ENCODE measurements at places on chromosomes 3 and 15.

DNA sequence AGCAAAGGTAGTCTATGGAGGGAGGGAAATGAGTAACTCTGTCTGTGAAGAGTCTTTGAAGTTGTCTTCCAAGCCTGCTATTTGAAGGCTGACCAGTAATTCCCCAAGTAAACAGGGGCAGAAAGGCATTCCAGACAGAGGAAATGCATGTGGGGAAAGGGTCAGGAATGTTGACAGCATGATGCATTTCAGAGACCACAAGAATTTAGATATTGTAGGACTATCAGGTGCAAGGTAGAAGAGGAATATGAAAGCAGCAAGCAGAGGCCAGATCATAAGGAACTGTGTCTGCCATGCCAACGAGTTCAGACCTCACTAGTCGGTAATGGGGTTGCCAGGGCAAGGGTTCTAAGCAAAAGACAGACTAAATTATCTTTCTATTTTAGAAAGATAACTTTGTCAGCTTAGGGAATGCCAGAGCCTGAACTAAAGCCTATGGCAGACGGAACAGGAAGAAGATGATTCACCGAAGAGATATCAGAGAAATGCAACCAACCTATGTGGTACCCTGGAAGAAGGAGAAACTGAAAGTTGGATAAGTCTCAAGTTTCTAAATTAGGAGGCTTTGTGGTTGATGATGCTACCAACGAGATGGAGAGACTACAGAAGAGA lies 327.0 kb upstream of the RORA start:
- DNase-seq, result no peak

- peak; percentile 78 for DNase-seq
Observed at GRCh38 chr3:100149713-100150415, 35.6 kb upstream of the FILIP1L start.

DNA sequence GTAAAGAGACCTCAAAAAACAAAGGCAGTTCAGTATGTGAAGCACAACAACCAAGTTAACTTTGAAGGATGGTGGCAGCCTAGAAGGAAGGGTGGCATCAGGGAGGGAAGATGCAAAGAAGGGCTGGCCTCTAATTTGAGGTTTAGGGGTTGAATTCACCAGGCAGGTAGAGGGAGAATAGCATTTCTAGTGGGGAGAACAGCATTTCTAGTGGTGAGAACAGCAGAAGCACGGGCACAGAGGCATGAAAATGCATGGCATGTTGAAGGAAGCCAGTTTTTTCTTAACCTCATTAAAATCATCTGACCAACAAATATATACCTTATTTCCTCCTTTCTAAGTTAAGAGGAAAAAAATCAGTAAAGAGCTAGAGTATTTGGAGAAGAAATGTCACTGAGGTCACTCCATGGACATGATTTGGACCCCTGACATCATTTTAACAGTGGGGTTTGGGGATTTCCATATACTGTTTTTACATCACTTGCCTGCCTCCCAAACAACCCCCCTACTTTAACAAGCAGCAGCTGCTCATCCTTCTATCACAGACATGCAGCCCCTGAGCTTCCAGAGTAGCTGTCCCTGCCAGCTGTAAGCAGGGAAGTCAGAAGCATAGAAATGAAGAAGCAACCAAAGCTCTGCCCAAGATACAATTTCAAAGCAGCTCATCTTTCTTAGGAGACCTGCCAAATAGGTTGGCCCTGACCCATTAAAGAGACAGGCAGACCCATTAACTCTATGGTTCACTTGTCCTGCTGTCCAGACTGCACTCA lies 2.4 kb upstream of the POPDC2 start:
- DNase-seq, result peak; percentile 71

- DNase-seq, result no peak
Observed at GRCh38 chr3:120640231-120640630, 41.8 kb downstream of the HGD start.

DNA sequence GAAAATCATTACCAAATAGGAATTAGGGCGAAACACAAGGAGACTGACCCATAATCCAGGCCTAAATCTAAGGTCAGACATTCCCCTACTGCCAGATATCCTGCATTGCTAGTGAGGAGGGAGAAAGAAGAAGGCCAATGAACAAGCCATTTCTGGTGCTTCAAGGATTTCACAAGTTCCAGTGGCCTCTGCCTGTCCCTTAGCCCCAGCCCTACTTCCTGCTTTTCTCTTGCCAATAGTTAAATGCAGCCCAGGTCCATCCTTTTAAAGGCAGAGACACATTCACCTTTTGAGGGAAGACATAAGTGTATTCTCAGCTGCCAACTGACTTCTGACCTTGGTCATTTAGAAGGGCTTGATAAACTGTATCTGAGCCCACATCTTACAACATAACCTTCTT lies 135.8 kb downstream of the ZNF621 start:
- DNase-seq, result no peak

- DNase-seq, result no peak
Observed at GRCh38 chr3:25483456-25483855, 55.4 kb downstream of the RARB start.

DNA sequence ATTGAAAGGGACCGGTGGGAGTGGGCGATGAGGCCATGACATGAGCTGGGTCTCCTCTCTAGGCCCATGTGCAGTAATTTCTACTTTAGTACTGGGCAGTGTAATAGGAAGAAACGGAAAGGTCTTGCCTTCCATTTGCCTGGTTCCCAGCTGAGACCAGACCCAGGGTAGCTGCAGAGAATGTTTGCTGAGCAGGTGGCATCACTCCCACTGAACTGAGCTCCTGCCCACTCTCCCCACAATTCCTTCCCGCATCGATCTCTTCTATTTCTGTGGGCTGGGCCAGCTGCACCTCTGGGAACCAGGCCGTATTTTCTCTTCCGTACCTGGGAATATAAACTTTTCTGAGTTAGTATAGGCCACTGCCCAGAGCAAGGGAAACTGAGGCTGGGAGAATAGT lies 15.8 kb downstream of the ESYT3 start:
- no peak for DNase-seq

DNA sequence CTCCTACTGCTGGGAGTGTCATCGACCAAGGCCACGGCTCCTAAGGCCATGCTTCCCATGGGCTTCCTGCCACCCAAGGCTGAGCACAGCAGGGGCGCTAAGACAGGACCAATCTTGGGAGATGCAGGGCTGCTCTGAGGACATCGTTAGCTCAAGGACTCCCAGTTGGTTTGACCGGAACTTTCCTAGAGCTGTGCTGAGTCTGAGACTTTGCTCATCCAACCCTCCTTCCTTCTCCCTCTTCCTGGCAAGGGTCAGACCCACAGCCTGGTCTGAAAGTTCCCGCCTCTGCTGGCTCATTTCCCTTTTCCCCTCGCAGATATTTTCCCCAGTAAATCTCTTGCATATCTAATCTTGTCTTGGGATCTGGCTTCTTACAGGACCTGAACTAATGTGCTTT lies 57.2 kb downstream of the EPHB3 start:
- no peak for DNase-seq

GRCh38 chr3:98564282-98565005 lies 29.0 kb downstream of the CPOX start:
- DNase-seq, result no peak

- no peak for DNase-seq
Observed at GRCh38 chr15:32837935-32838334, 120.1 kb downstream of the GREM1 start.

- no peak for DNase-seq
Observed at GRCh38 chr3:45214061-45214680, 11.9 kb downstream of the TMEM158 start.

DNA sequence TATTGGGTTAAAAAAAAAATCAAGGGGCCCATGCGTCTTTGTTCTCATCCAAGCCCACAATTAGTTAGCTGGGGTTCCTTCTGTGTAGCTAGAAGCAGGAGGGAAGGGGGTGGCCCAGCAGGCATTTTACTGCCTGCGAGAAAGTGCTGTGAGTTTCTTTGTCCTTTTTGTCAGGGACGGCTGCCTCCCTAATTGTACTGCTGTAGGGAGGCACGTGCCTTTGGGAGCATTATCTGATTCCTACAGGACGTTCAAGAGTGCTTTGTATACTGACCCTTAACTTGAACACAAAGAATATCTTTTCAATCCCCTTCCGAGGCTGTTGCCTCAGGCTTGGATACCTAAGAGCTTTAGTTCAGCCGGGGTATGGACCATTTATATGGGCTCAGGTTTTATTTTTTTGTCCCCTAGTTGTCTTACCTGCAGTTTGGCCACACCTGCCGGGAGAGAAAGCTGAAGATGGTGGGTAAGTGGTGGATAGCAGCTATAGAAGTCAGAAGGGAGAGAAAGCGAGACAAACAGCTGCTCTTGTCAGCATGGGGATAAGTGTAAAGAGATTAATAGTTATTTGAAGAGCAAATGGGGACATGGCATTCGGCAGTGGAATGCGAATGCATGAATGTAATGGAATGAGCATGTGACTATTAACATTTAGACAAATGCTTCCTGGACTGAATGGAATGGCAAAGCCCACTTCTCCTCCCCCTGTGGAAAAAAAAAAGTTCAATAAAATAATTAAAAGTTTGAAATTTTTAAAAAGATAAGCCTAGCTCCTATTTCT lies 175.2 kb downstream of the TP63 start:
- DNase-seq, result peak; percentile 36

GRCh38 chr3:191300422-191300821 lies 28.8 kb upstream of the CCDC50 start:
- no peak for DNase-seq

All from muscle of back (tissue), 13 donors.